IMR-90 (cell line): ENCODE measurements at places on chromosomes 7 and 10.

- DNase-seq = no peak
These were observed 8.1 kb downstream of the ARHGAP12 start for GRCh38 chr10:31920538-31920937.

DNA sequence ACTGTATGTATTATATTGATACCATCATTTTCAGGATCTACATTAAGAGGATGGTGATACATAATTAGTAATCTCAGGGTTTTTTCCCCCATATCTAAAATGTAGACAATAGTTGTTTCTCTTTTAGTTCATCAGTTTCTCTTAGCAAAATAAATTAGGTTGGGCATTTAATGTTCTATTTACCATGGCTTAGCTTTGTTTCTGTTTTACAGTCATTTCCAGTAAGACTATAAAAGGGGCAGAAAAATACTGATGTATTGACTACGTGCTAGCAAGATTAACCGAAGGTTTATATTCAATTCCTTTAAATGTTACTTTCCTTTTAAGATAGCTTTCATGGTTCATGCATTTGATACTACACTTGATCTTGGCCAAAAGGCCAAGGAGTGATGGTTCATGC lies 26.2 kb downstream of the SUV39H2 start:
- DNase-seq = no peak

GRCh38 chr7:104972500-104972899 lies 41.5 kb upstream of the KMT2E start:
- peak; percentile 87 for DNase-seq

DNA sequence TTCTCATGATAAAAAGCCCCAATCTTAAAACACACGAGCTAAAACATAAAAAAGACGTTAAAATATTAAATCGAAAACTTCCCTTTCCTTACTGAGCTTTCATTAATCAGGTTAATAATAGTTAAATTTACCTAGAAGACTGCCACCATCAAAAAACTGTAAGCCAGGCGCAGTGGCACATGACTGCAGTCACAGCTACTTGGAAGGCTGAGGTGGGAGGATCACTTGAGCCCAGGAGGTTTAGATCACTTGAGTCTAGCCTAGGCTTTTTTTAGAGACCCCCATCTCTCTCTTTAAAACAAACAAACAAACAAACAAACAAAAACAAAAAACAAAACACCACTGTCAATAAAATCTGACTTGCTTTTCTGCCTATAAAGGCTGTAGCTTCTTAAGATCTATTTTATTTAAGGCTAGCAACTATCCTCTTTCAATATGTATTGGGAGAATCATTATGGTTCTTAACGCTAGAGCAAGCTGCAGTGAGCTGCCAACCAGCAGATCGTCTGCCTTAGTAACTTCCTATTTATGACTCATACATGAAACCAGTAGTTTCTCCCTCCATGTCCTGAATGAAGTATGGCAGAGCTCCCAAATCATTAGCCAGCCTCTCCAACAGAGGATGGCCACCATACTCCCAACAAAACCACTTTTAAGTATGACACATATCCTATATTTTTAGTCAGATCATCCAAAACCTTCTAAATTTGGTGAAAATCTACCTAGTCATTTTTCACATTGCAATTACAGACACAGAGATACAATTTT lies 163.7 kb downstream of the SRPK2 start:
- peak; percentile 95 for DNase-seq

DNA sequence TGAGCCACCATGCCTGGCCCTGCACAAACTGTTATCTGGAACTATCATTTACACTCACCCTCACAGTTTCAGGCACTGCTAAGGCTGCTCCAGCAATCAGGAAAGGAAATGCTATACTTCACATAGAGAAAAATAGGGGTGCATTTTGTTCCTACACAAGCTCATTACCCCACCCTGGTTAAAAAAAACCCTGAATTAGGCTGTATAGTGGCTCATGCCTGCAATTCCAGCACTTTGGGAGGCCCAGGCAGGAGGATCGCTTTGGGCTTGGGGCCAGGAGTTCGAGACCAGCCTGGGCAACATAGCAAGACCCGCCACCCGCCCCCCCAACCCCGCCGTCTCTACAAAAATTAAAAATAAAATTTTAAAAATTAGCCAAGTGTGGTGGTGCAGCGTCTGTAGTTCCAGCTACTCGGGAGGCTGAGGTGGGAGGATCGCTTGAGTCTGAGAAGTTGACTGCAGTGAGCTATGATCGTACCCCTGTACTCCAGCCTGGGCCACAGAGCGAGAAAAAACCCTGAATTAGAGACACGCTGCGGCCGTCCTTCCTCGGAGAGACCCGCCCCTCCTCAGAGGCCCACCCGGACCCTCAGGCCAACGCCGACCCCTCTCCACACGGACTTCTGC lies 539 bp downstream of the PTCD1 start:
- DNase-seq = no peak

- DNase-seq = no peak
These were observed 139.1 kb downstream of the TFPI2 start for GRCh38 chr7:93751421-93751820.

GRCh38 chr7:12647364-12648219 lies 39.8 kb upstream of the ARL4A start:
- peak; percentile 68 for DNase-seq

GRCh38 chr10:110502072-110502845 lies 4.6 kb downstream of the DUSP5 start:
- DNase-seq = no peak

DNA sequence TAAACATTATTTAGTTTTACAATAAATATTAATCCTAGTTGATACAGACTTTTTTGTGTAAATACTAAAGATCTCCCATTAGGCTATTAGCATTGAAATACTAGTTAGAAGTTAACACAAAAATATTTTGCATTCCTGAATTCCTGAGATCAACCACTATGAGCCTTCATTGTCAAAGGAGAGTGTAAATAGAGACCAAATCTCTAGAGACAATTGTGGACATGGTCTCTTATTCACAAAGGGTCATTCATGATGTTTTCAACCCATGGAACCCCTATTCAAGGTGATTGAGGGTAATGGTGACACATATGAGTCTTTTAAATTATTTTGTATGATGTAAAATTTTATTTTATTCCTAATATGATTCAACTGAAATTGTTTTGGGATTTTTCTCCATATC lies 1454.8 kb upstream of the LRRTM3 start:
- no peak for DNase-seq

DNA sequence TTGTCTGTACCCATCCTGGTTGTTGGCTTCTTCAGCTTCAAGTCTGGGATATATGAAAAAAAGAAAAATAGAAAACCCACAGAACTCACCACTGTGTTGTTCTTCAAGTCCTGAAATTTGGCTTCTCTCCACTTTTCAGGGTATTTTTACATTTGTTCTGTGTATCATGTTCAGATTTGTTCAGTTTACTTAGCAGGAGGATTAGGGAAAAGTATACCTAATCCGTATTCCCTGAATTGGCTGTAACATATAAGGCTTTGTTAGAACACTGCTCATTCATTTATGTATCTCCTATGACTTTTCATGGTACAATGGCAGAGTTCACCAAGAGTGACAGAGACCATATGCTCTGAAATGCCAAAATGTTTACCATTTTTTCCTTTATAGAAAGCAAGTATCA lies 146.9 kb downstream of the PTN start:
- no peak for DNase-seq

DNA sequence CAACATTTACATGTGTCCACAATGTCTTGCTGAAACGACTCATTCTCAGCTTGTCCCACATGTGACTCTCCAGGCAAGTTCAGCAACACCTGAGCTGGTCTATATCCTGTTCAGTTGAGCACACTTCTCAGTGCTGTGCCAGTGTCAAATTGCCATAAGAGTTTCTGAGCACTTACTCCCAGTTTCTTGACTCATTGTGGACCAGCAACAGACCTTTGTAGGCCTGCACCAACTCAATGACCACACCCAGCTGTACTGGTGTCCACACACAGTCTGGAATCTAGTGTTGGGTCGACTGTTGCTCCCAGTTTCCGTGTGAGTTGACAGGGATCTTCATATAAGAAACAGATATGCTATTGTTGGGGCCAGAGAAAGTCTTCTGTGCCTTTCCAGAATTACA lies 88.0 kb downstream of the PTPN20 start:
- DNase-seq = no peak

DNA sequence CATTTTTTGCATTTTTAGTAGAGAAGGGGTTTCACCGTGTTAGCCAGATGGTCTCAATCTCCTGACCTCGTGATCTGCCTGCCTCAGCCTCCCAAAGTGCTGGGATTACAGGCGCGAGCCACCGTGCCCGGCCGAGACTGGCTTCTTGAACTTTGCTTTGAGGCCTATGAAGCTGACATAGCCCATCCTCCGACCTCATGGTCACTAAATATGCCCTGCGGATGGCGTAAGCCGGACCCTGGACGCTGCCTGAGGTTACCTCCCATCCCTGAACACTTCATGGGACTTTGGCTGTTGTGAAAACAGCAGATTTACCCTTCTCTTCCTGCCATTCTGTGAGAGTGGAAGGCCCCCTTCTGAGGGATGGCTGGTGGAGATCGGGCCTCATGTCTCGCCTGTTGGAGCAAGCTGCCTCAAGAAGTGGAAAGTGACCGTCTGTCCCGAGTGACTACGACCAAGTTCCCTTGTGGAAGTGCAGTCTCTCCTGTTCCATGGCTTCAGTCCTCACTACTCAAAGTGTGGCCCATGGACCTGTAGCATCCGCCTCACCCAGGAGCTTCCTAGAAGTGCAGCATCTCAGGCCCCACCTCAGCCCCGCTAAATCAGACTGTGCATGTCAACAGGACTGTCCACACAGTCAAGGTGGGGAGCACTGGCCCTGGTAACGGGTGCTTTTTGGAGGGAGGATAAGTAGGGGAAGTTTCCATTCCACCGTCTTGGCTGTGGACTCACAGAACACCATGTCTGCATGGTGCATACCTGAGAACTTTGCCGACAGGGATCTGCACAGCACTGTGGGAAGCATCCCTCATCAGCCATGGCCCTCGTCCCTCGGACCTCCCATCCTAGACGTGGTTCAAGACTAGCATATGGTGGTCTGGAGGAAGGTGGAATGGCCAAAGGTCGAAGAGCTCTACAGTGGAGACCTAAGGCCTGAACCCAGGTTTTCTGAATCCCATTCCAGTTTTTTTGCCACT lies 210.5 kb upstream of the SHH start:
- no peak for DNase-seq

- peak; percentile 97 for DNase-seq
These were observed 67.6 kb downstream of the DOCK1 start for GRCh38 chr10:126972635-126973414.

- DNase-seq = no peak
These were observed 46.5 kb downstream of the FAS start for GRCh38 chr10:89037096-89037495.

DNA sequence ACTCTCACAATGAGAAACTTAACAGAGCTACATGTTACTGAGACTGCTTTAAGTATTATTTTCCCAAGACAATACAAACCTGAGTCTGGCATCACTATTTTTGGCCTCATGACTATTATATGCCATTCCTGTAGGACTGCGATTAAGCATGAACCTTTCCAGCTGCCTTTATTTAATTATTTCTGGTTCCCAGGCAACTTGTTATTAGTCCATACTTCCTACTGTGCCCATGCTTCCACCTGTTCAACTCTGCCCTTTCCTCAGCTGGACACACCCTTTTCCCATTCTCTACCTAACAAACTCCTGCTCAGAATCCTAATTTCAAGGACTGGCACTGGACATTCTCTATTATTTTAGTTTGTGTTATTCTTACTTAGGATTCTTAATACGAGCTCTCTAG lies 8.1 kb upstream of the CROT start:
- DNase-seq = no peak

DNA sequence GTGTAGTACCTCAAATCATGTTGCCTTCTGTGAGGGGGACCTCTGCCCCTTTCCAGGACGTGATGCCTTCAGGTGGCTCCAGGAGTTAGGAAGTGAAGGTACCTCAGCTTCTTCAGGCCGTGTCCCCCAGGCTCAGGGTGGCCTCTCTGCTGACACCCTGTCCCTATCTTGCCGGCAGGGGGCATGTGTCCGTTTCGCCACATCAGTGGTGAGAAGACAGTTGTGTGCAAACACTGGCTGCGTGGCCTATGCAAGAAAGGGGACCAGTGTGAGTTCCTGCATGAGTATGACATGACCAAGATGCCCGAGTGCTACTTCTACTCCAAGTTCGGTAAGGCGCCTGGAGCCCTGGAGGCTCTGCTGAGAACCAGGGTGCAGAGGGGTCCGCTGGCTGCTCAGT lies 9.2 kb downstream of the CPSF4 start:
- DNase-seq = no peak

DNA sequence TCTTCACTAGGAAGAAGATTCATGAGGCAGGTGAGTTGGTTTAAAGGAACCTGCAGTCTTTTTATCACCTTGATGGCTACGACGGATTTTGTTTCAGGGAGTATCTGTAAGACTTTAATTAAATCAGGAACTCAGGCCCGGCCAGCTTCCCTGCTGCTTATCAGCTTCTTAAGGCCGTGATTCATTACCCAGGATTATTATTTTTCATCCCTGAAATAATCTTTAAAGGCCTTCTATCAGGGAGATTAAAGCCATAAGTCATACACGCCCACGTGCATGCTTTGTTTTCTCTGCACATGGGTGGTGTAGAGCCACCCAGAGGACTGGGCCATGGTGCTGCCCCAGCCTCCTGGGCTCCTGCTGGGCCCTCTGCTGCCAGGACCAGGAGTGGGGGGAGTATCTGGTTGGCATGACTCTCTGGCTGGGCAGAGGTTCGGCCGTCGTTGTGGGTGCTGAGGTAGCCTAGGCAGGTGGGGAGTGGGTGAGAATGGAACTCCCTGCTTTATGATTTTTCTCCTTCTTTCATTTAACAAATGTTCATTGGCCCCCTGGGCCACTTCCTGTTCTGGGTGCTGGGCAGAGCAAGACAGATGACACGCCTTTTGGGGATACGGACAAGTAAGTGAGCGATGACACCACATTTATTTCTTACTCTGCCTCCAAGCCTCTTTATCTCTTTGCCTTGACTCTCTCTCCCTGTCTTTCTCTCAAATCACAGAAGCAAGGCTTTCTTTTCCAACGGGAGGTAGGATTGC lies 39.0 kb upstream of the PCBD1 start:
- DNase-seq = peak; percentile 19
